ENCODE measurements at places on chromosomes 11 and 22.

GRCh38 chr11:62233730-62234129 is 8.3 kb upstream of the SCGB1D2 start:
- no peak for DNase-seq

GRCh38 chr11:80719292-80719646 is 1278.4 kb upstream of the TENM4 start:
- no peak for DNase-seq

DNA sequence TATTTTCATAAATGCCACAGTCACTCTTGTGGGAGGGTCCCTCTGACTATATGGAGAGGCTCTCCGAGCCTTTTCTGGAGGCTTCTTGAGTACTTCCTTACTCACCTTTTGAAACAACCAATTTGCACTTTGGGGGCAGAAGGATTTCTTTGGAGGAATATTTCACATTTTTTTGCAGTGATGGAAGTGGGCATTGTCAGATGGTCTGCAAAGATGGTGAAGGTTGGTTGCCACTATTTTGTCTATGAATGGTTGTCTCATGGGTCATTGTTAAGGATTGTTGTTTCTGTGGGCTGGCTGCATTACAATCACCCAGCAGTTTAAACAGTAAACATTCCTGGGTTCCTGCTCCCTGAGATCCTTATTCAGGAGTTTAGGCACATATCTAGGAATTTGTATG is 388.2 kb downstream of the TMEM135 start:
- peak; percentile 36 for DNase-seq

DNA sequence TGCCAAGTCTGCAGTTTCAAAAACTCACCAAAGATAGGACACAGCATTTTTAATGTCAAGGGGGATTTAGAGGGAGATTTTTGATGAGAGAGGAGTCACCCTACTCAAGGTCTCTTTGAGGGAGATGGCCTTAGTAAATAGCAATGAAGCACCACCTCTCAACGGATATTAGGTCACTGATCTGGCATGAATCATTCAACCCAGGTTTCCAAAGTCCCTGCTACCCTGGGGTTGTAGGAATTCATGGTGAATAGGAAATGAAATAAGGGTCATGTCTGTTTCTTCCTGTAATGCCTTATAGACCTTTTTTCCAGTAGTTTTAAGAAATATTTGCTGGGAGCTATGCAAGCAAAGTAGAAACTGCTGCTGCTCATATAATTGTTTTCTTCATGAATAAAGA is 2154.9 kb downstream of the LRRC4C start:
- no peak for DNase-seq

GRCh38 chr11:1228101-1228821 is 5.4 kb downstream of the MUC5B start:
- no peak for DNase-seq

GRCh38 chr11:92302770-92303169 is 78.2 kb downstream of the FAT3 start:
- no peak for DNase-seq

DNA sequence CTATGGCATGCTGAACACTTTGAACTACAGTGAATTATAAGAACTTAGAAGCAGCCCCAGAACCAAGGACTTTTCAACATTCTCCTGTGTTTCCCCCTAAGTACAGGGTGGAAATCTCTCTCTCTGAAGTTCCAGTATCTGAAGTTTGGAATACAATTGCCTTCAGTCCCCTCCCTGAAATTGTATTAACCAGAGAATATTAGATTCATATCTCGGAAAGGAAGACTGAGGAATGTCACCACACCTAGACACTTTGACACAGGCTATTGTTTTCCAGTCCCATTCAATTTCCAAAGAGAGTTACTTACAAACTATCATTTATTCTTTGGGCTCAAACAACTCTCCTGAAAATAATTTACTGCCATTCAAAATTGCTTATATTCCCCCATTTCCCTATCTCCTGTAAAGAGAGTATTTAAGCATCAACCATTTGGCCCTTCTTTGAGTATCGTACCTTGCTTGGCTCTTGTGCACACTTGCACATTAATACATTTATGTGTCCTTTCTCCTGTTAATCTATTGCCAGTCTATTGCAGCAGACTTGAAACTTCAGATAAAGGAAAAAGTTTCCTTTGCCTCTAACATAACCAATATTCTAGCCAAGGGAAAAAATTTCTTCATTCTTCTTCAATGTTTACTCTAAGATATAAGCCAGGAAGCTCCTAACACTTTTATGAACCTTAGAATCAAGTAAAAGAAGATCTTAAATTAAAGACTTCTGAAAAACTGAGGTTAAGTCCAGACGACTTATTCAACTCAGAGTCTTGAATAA is 402.4 kb upstream of the DDI1 start:
- DNase-seq = no peak

- DNase-seq = no peak
These were observed 424.4 kb upstream of the CCDC179 start for GRCh38 chr11:23284631-23285030.

- DNase-seq = no peak
These were observed 1114.2 kb upstream of the RAG2 start for GRCh38 chr11:37712251-37712650.

DNA sequence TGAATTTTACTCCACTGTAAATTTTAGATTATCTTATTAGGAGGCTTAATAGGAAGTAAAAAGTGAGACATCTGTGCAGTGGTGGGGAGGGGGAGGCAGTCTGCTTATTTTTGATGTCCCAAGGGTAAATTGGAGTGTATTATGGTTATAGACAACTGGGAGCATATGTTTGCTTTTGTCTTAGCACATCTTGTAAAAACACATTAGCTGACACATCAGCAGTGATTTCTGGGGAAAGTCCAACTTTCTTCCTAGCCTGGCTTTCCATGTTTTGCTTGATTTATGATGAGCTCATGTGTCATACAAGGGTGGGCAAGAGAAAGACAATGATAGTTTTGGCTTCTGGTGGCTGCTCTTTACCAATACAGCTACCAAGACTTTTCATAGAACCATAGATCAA is 4.0 kb downstream of the ANO3 start:
- DNase-seq = no peak

DNA sequence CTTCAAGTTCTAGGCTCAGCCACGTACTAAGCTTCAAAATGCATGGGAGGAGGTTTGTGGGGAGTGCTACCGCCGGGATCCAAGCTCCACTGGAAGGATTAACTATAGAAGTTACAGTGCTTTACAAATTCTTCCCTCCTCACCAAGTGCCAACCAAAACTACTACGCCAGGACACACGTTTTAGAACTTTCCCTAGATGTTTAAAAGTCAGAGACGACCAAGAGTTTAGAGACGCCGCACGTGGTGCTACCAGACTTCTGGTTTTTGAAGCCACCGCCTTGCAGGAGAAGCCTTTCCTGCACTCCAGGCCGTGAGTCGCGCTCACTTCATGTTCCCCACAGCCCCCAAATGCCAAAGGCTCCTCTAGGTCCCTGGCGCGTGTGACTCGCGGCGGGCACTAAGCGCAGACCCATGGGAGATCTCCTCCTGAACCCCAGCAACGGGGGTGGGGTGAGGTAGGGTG is 734 bp downstream of the SNU13 start:
- DNase-seq = peak; percentile 45
